ENCODE measurements at places on chromosomes 16 and 17. TPM values are rescaled to one million over a fixed set of nuclear protein-coding genes. Genes with fewer than 3 reads are reported as not detected.

BICDL2 gene
- 0.32 TPM for total RNA-seq

CMTM4 gene
- 3.5 TPM for total RNA-seq

ZNF287 gene
- 5.8 TPM for total RNA-seq

KIF2B gene
- total RNA-seq = not detected

STRADA gene
- 19.7 TPM for total RNA-seq

ADAD2 gene
- not detected for total RNA-seq

ASPA gene
- 3.3 TPM for total RNA-seq

KRTAP9-8 gene
- not detected for total RNA-seq

ZMYND15 gene
- total RNA-seq = not detected

PEMT gene
- 13.8 TPM for total RNA-seq

KRT28 gene
- not detected for total RNA-seq

CX3CL1 gene
- total RNA-seq = under 0.01 TPM

PERCC1 gene
- total RNA-seq = not detected

BAIAP3 gene
- 0.32 TPM for total RNA-seq

XAF1 gene
- 42.6 TPM for total RNA-seq
